ENCODE measurements at places on chromosomes 3 and 15. TPM values are rescaled to one million over a fixed set of nuclear protein-coding genes. Genes with fewer than 3 reads are reported as not detected.

- no peak for DNase-seq
Measured at GRCh38 chr3:183725387-183725786, 27.8 kb downstream of the YEATS2 start.

DNA sequence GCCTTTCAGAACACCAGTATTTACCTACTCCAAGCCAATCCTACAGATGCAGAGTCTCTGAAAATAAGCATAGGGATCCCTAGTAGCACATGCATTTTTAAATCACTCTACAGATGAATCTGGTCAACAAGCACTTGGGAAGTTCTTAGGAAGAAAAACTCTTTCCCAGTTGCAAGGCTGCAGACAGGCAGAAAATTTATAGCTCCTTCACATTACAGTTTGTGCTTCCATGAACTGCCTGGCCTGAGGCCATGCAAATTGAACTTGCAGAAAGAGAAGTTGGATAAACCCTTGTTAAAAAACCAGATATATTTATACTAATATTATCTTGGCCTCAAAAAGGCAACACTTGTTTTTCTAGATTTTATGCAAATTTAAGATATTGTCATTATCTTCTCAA lies 256.9 kb downstream of the EPHA3 start:
- DNase-seq, result no peak

DNA sequence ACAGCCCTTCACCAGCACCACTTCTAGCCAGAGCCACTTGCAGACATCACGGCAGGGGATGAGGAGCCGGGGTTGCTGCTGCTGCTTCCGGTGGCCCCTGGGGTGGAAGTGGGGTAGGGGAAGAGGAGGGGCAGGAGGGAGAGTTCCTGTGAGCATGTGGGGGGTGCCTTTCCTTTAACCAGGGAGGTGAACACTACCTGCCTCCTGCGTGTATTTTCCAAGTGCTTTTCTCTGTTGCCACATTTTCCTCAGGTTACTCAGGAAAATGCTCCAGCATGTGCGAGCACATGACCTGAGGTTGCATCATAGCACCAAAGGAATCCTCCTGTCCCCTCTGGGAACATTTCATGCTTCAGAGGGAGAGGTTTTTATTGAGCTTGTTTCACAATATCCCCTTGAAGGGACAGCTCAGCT lies 12.2 kb upstream of the SACM1L start:
- no peak for DNase-seq

DNA sequence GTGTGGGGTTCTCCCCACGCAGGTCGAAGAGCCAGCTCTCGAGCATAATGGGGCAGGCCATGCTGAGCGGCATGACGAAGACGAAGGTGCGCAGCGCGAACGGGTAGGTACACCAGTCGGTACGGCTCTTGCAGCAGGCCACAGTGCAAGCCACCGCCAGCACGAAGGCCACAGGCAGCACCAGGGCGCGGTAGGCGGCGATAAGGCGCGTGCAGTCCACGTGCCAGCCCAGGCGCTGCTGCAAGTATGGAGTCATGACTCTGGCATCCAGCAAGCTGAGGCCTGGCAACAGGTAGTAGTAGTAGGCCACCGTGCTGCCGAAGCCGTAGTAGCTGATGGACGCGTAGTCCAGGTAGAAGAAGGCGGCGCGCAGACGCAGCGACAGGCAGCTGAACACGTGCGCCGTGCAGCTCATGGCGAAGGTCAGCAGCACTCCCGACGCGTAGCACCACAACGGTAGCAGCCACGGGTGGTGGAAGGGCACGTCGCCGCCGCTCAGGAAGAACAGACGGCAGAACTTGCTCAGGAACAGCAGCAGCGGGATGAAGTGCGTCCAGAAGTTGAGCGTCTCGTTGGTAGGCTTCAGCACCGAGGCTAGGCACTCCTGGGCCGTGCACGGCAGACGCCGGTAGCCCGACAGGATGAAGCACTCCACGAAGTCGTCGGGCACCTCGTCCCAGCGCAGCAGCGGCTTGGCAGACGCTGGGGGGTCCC lies 797 bp downstream of the PAQR9 start:
- DNase-seq, result no peak

- DNase-seq, result no peak
Measured at GRCh38 chr3:15443826-15444524, 16.6 kb downstream of the EAF1 start.

DNA sequence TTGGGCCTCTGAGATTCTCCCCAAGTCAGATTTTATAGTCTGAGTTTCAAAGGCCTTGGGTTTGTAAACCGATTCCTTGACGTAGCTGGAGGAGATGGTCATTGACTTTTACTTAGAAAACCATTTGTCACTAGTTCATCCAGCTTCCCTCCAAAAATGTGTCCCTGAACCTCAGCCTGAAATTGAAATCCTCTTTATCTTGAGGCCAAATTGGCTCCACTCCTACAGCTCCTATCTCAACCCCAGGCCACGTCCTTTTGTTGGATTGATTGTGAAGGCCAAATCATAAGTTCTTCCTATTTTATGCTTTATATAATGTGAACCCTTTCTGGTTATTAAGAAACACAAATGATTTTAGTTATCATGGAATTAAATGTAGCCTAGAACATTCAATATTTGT lies 193.9 kb upstream of the SUCLG2 start:
- DNase-seq, result no peak

- no peak for DNase-seq
Measured at GRCh38 chr15:77720655-77721054, 87.9 kb upstream of the LINGO1 start.

DNA sequence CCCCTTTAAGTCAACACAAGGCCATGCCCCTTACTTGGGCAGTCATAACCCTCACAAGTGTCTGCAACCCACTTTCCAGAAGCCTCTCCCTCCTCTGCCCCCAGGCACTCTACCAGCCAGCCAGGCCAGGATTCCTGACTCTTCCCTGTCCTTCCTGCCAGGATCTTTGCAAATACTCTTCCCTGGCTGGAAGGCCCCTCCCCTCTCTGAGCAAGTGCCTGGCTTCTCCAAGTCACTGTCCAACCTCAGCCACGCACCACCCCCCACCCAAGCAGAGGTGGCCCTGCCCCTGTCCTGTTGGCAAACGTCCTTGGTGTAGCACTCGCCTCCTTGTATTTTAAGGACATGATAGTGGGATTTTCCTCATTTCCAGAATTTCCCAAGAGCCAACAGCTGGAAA lies 54.7 kb upstream of the USP3 start:
- no peak for DNase-seq

- DNase-seq, result no peak
Measured at GRCh38 chr15:30824518-30825195, 79.1 kb upstream of the FAN1 start.

GRCh38 chr3:23164746-23165145 lies 38.4 kb upstream of the UBE2E2 start:
- no peak for DNase-seq

- no peak for DNase-seq
Measured at GRCh38 chr3:7800006-7800780, 701.4 kb upstream of the LMCD1 start.

- no peak for DNase-seq
Measured at GRCh38 chr15:41564286-41564959, 5.4 kb downstream of the TYRO3 start.

The TTLL13 gene
- 0.11 TPM for polyA plus RNA-seq

The STAB1 gene
- polyA plus RNA-seq, result not detected

The ACAP2 gene
- polyA plus RNA-seq, result 82.7 TPM

The LTF gene
- polyA plus RNA-seq, result not detected

The CCDC39 gene
- not detected for polyA plus RNA-seq

All from naive B cell (primary cell).